Activated CD4-positive, alpha-beta T cell treated with anti-CD3 and anti-CD28 coated beads, Interleukin-2, amount 50 U/mL, for 4 hours (primary cell): ENCODE measurements at places on chromosomes 4 and X.

- no peak for DNase-seq
Measured at GRCh38 chrX:117973110-117973807, 143.4 kb downstream of the KLHL13 start.

GRCh38 chrX:13498238-13498637, 71.2 kb upstream of the EGFL6 start:
- no peak for DNase-seq

DNA sequence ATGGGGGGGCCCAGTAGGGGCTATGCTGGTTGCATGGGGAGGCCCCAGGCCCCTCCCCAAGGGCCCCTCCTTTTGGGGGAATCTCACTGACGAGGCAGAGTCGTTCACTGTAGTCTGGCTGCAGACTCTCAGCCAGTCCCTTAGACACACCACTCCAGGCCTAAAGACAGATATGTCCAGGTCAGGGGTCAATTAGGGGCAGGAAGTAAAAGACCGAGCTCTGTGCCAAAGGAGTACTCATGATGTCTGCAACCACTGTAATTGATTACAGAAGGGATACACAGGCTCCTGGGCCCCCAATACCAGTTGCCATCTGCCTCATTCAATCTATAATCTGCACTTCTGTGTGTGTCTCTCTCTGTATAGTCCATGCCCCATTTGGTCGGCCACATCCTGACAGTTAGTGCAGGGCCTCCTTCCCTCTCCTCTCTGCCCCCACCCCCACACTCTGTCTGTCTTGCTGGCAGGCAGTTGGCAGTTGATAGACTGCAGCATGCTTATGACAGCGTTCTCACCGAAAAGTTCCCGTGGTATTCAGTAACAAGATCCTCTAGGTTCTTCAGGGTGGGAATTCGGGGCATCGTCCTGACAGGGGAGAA, 1.3 kb upstream of the CXorf65 start:
- DNase-seq, result no peak

DNA sequence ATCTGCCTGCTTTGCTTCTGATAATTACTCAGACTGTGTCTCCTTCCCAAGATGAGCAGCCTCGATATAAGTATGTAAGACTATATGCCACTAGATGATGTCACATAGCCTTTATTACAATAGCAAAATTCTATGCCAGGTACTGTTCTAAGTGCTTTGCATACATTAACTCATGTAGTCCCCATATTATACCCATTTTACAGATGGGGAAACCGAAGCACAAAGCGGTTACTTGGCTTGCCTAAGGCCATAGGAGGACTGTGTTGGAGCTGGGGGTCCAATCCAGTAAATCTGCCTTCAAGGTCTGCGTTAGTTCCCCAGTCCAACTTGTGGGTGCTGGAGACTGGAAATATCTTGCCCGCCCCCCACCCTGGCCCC, 826 bp upstream of the SCML1 start:
- no peak for DNase-seq

- no peak for DNase-seq
Measured at GRCh38 chr4:149987330-149988086, 90.7 kb upstream of the DCLK2 start.

- DNase-seq, result no peak
Measured at GRCh38 chr4:85966373-85966772, 393.5 kb downstream of the MAPK10 start.

DNA sequence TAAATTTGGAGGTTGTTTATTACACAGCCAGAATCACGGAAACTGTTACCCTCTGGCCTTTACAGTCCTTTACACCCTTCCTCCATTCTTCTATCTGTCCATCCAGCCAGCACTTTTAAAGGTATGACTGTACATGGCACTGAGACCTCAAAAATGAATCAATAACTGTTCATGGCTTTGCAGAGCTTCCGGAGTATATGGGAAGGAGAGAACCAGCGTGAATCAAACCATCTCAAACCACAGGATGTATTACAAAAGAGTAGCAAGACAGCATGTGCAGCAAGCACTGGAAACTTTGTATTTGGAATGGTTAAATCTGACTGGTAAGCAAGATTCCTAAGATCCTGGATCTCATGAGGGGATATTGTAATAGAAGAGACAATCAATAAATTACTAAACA, 228.5 kb upstream of the CASK start:
- no peak for DNase-seq

DNA sequence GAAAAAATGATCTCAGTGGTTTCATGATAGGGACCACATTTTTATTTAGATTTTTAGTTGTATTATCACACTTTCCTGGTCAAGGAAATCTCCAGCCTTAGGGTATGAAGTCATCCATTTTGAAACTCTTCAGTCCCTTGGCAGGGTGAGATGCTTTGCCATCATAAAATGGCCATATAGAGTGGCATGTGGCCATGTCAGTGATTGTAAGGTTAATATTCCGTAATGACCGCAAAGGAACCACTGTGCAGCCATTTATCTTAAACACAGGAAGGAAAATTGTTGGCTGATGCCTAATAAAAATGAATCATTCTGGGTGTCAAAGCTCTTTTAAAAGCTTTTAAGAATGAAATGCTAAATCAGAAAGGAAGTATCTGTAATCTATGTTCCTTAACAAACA, 35.6 kb downstream of the COMMD8 start:
- no peak for DNase-seq

DNA sequence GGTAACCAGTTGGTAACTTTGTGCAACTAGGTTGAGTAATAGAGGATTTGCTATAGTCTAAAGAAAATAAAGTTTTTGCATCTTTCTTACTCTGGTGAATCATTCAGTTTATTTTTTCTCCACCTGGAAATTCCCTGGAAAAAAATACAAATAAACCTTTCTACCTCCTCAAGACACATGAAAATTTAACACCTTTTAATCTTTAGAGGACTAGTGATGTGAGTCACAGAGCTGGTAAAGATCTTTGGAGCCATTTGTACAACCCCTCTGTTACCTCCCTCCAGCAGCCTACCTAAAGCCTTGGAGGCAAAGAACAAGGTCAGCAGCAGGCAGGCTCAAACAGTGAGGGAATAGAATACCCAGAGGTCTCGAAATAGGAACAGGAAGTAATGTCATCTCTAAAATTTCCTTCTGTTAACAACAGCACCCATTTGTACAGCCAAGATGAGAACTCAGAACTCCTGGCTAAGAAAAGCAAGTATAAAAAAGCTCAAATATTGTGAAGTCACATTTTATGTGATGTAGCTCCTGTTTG, 10.2 kb upstream of the MAOB start:
- DNase-seq, result no peak

DNA sequence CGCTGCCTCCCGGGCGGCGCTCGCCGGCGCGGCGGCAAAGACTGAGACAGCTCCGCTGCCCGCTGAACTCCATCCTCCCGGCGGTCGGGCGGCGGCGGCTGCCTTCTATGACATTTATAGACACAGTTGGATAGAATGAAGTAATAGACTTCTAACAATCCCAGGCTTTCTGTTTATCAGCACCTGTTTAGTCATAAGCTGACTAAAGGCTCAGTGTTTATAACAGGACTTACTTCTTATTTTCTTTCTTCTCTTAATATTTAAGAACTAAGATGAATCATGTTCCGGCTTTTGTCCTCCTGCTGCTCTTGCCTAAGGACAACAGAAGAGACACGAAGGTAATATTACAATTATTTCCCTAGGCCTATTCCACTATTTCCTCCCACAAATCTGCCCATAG, 3.9 kb downstream of the ARL13A start:
- DNase-seq, result no peak

DNA sequence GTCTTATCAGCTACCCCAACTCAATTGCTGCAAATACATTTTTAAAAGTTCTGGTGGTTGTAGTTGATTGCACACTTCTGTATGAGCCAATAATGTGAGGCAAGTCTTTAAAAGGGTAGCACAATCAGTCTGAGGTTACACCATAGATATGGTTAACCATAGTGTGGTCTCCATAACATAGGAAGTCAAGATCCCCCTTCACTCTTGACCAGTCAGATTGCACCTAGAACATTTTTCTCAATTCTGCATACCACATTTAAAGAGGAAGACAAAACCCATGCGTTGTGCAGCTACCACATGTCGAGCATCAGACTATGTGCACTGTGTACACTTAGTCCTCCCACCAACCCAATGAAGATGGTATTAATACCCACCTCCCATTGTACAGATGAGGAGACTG, 26.5 kb upstream of the CYBB start:
- no peak for DNase-seq

DNA sequence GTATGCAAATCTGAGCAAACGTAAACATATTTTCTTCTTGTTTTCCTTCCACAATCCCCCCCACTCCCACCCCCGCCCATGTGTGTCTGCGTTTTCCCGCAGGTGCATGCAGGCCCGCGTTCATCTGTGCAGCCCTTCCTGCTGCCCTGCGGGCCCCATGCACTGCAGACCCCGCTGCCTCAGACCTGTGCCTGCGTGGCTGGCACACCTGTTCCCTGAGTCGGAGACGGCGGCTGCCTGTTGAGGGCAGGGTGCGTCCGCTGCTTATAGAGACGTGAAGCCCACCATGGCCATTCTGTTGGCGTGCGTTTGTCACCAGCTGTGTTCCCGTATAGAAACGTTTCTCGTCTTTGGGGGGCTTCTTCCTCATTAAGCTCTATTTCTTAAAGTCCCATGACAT, 51.5 kb downstream of the PCGF3 start:
- no peak for DNase-seq

- no peak for DNase-seq
Measured at GRCh38 chrX:21747558-21747957, 10.4 kb downstream of the SMPX start.

DNA sequence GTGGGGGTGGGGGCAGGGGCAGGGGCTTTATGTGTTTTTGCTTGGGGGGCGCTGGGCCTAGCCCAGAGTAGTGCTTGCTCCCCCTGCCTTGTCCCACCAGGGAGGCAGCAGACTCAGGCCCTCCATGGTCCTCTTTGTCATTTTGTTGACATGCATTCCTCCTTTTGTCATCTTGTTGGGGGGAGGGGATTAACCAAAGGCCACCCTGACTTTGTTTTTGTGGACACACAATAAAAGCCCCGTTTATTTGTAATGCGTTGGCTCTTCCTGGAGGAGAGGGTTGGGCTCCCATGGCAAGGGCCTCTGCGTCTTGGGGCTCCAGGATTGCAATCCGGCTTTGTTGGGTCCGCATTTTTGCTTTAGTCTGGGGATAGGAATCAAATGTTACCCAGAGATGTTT, 2.2 kb downstream of the EMD start:
- DNase-seq, result no peak

- DNase-seq, result no peak
Measured at GRCh38 chr4:8310306-8310705, 40.8 kb downstream of the HTRA3 start.

DNA sequence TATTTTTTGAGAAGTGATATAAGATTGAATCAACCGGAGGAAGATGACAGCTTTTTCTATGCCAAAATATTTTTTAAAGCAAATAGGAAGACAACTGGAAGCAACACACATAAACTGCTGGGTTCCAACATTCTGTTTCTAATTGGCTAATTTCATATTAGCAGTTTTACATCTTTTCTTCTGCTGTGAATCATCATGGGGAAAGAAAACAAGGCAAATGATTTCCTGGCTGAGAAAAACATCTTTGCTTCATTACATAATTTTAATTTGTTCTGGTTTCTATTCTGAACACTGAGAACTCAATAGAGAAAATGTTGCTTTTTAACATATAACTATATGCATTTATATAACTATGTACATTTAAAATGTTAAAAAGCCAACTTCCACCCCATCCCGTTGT, 2518.5 kb downstream of the ARAP2 start:
- no peak for DNase-seq

- DNase-seq, result no peak
Measured at GRCh38 chrX:118579417-118579816, 83.8 kb downstream of the DOCK11 start.

DNA sequence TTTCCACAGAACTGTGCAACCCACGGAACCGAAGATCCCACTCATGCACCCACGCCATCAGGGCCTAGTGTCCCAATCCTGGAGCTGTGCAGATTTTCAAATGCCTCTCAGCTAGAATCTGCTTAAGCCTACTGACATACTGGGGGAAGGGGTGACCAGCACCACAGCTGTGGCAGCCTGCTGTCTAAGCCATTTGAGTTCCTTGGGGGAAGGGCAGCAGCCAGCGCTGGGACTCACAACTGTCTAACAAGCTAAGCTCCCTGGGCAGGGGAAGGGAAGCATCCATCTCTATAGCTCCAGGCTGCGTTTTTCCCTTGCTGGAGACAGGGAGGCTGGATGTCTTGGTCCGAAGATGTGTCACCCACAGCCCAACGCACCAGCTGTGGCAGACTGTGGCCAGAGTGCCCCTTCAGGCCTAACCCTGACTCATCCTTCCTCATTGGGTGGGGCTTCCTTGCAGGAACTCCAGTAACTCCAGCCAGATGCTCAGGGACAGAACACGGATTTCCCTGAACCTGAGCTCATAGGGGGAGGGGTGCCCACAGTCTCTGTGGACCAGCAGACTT, 194.8 kb downstream of the CHRDL1 start:
- DNase-seq, result no peak

- no peak for DNase-seq
Measured at GRCh38 chrX:15143825-15144121, 126.1 kb downstream of the ASB9 start.

DNA sequence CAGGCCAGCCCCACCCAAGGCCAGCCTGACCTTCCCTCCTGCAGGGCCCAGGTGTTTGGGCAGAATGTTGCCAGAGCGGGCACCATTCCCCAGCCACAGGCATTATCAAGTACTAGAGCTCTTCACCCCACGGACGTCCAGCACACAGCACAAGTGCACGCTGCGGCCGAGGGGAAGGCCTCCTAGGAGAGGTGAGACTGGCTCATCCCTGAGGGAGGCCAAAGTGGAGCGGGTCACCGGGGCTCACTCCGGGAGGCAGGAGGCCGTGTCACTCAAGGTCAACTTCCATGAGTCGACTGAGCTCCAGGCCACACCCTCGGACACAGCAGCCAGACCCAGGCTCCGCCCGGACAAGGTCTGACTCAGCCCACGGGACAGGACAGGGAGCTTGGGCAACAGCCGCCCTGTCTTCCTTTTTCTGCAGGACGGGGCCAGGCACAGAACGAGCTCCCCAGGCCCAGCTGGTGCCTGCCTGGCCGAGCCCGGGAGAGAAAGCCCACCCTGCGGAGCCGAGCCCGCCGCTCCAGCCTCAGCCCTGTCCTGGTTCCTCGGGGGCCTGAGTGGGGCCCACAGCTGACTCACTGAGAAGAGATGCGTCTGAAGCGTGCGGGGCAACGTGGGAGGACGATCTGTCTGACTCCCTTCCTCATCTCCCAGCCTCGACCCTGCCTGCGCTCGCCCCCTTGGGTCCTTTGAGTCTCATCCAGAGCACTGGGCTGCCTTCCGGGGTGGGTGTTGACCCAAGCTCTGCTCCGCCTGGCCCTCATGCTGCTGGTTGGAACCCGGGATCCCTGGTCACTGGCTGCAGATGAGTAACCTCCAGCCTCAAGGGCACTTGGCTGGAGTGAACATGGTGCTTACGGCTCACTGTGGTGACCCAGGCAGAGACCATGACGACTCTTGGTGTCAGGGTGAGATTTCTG, 1.6 kb downstream of the SLC49A3 start:
- DNase-seq, result no peak

GRCh38 chrX:38313190-38313589, 14.1 kb downstream of the RPGR start:
- DNase-seq, result no peak

DNA sequence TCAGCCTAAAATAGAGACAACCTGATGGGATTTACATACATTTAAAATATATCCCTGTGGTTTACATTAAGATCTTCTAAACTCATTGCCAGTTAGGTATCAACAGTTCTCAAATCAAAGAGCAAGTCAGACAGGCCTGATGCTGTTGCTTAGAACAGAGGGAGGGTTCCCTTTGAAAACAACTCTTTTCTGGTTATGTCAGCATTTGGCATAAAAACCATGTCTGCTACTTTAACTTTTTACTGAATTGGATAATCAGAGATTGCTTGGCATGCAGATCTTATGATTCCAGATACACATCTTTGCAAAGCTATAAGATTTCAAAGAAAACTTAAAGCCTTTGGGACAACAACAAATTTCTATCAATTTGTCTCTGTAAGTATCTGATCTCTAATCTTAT, 140.8 kb downstream of the CPE start:
- no peak for DNase-seq
